ENCODE measurements at places on chromosomes 7 and 10.

- DNase-seq: no peak
Measured at GRCh38 chr10:4663162-4663992, 162.6 kb upstream of the AKR1E2 start.

DNA sequence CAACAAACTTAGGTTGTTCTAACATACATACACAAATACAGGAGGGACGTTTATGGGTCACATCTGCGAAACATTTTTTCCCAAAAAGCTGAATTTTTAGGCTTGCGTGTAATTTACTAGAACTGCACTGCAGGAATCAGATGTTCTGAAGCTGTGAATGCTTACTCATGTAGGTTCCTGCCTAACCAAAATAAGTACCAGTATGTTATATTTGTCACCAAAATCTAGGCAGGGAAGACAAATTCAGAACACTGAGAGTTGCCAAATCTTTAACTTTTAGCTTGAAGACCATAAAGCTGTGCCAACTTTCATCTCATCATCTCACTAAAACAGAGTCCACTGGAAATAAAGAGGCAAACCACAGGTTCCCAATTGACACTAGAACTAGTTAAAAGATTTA is 5.7 kb downstream of the UBE2H start:
- DNase-seq: no peak

DNA sequence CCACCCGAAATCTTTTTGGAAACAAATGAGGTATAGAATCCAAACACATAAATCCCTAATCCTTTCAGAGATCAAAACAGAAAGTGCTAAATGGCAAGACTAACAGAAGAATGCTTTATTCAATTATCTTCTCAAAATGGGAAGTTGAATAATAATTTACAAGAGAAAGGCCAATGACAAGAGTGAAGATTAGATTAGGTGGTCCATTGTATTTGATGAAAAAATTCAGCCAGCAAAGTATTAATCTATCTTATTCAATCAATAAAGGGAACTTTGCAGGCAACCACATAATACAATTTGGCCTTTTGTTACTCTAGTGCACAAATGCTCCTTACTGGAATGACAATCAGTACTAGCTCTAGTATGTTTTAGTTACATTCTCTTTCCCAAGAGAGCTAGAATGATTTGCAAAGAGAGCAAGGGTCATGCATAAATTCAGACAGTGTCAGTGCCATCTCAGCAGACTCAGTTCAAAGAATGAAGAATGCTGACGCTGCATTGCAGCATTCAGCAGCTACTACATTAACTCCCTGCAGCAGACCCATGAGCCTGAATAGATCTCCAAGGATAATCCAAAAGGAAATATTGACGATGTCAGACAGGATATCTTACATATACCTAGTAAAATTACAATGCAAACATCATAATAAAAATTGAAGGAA is 131.8 kb downstream of the ANK3 start:
- DNase-seq: no peak

GRCh38 chr7:159060440-159060839 is 84.2 kb downstream of the VIPR2 start:
- no peak for DNase-seq

DNA sequence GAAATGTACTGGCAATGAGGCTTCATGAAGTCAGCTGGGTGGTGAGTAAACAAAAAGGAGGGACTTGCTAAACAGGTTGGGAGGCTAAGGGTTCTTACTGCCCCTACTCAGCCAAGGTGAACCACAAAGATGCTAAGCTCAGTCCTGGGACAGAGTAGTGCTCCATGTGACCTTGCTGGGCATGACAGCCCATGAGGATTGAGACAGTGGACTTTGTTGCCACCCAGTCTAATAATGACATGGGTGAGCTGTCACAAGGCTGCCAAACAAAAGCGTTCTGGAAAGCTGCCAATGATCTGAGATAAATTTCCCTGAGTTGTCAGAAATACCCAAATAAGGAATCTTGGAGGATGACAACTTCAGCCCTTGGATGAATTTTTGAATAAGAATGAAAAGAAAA is 75.2 kb downstream of the CLEC2L start:
- DNase-seq: no peak

DNA sequence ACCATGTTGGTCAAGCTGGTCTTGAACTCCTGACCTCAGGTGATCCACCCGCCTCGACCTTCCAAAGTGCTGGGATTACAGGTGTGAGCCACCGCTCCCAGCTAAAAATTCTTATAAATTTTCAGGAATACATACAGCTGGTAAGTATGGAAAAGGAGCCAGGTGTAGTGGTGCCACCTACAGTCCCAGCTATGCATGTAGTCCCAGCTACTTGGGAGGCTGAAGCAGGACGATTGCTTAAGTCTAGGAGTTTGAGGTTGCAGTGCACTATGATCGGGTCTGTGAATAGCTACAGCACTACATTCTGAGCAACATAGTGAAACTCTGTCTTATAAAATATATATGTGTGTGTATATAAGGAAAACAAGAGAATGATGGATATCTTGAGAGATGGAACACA is 19.0 kb downstream of the LDB1 start:
- no peak for DNase-seq

GRCh38 chr7:17118412-17118811 is 180.0 kb upstream of the AHR start:
- no peak for DNase-seq

DNA sequence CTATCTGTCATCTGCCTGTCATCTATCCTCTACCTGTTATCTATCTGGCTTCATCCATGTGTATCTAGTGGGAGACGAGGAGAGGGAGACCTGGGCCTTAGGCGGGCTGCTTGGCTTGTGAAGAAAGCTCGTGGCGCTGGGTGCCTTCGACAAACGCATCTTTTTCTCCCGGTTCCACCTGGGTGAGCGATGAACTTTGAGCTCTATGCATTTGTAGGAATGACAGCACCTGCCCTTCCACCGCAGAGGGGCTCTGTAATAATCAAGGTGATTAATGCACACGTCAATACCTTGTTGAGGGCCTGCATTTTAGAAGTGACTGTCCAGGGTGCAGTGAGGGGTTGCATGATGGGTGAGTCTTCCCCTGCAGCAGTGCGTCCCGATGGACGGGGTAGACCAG is 2.6 kb upstream of the VIPR2 start:
- DNase-seq: no peak

GRCh38 chr7:45181991-45182855 is 24.6 kb downstream of the RAMP3 start:
- DNase-seq: no peak

DNA sequence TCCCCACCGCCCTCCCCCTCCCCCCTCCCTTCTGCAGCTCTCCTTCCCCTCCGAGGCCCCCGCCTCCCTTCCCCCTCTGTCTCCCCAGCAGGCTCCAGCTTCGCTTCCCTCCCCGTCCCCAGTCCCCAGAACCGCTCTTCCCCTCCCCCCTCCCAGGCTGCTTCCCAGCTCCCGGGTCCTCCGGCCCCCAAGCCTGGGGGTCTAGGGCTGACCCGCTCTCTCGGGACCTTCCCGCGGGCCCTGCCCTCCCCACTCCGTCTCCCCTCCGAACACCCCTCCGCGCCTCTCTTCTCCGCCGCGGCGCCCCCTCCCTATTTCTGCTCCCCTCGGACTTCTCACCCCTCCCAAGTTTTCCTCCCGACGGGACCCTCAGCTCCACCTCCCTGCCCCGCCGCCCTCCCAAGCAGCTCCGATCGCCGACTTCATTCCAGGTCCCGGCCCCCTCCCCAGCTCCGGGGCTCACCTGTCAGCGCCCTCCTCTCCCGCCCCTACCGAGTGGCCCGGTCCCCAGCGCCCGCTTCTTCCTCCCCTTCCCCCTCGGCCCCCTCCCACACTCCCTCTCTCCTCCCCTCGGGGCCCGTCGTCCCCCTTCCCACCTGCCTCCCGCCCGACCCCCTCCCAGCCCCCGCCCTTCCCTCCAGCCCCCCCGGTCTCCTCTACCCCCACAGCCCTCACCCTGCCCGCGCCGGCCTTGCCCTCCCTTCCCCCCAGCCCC is 990 bp downstream of the ZNF467 start:
- DNase-seq: no peak

- DNase-seq: no peak
Measured at GRCh38 chr7:26629696-26630095, 234.7 kb downstream of the SKAP2 start.

DNA sequence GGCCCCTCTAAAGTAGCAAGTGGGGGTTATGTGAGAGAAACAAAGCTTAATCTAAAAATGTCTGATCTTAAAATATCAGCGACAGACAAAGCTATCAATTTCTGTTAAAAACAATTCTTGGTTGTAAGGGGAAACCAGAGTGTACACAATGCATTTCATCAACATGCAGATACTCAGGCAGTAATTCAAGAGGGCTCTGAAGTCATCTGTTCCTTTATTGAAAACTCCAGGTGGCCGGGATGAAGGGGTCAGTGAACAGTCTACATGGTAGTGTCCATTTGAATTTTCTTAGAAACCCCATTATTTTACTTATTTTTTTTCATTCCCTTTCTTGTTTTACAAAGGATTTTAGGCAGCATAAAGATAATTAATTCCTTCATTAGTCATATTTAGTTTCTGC is 36.7 kb upstream of the BTBD16 start:
- DNase-seq: no peak

DNA sequence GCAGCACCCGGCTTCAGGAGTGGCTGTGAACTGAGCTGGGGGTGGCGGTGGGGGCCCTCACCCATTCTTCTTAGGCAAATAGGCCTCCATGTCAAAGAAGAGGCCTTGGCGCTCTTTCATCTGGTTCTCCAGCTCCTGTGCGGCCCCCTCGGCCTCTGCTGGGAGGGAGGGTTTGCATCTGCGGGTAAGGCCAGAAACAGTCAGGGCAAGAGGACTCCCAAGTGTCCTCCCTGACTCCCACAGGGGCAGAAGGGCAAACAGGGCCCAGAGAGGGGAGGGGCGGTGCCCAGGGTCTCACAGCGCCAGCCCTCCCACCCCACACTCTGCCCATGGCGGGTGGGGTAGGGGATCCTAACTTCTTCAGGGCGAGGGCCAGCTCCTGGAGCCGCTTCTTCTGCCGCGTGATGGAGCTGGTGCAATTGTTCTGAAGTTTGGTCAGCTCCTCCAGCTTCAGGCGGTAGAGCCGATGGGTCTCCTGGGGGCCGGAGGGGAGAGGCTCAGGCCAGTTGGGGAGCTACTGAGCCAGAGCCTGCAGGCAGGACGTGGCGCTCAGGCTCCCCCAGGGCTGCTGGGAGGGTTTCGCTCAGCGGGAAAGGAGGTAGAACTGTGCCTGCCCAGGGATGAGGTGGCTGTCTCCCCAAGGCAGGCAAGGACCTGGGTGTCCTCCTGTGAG is 2.2 kb downstream of the TMEM120A start:
- DNase-seq: no peak

DNA sequence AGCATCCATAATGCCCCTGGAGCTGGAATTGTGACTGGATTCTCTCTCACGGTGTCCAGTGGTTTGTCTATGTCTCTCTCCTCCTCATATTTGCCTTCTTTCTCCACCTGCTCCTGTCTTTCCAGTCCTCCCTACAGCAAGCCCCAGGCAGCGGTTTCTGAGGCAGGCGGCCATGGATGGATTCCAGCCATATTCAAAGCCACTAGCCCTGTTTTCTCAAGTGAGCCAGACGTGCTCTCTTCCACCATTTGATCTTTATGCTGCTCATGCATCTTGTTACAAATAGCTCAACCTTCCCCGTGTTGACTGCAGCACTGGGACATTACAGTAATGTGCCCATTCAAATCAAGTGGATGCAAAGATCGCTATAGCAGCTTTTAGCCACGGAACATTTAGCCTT is 387.2 kb upstream of the PODXL start:
- DNase-seq: no peak

DNA sequence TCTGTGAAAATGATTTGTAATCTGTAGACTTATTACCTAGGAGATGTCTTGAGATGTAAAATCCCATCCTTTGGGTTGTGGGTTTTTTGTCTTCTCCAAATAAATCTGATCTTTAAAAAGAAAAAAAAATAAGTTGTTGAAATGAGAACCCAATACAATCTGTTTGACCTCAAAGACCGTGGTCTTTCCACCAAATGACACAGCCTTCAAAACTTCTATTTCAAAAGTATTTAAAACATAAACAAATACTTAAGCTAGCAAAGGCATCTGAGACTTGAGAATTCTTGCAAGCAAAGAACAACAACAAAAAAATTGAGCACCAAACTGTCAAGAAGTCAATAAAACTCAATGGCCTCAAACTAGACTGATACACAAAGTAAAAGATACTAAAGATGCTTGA is 67.9 kb upstream of the HECW1 start:
- DNase-seq: no peak

- no peak for DNase-seq
Measured at GRCh38 chr10:133405844-133406527, 12.0 kb downstream of the MTG1 start.

DNA sequence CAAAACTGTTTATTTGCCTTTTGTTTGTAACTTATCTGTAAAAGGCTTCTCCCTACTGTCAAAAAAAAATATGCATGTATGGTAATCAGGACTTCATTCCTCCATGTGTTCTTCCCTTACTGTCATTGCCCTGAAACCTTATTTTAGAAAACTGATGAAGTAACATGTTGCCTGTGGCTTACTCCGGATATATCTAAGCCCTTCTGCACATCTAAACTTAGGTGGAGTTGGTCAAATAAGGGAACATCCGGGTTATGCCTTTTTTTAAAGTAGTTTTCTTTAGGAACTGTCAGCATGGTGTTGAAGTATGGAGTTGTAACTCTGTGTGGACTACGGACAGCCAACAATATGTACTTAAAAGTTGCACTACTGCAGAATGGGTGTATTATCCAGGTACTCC is 6.2 kb downstream of the SAR1A start:
- no peak for DNase-seq

GRCh38 chr10:67977251-67977650 is 92.8 kb downstream of the SIRT1 start:
- no peak for DNase-seq

DNA sequence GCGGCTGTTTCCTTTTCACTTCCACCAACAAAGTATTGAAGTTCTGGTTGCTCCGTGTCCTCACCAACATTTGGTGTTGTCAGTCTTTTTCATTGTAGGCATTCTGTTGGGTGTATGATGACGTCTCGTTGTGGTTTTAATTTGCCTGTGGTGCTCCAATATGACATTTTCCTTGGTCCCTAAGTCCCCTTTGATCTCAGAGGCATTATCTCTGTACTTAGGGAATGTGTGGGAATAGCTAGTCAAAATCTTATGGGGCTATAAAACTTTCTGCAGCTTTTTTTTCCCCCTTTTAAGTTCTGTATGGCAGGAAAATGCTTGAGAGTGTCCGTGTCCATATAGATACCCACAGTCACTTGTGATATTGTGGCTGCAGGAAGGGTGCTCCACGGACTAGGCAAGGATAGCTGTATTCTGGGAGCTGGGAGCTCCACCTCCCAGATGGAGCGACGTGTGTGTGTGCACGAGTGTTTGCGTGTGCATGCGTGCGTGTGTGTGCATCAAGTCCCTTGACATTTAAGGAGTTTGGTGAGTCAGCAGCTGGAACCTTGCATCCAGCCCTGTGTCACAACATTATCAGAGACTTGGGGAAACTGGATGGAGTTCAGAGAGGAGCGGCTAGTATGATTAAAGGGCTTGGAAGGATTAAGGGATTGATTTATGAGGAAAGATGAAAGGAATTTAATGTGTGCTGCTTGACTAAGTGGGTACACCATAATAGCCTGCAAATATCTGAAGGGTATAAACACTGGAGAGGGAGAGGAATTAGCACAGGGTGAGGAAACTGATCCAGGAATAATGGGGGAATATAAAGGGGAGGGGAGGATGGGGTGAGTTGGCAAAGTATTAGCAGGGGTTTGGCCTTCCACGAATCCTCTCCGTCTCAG is 66.8 kb downstream of the LRMDA start:
- DNase-seq: no peak
